ENCODE measurements at places on chromosomes 3 and 15.
A peak's percentile ranks its signal among the peaks of the same experiment; 100 is the strongest.

- no peak for DNase-seq
Measured at GRCh38 chr3:50316657-50317242, 5.8 kb downstream of the HYAL2 start.

GRCh38 chr3:73137736-73138403 is 76.4 kb downstream of the EBLN2 start:
- DNase-seq, result no peak

GRCh38 chr15:57322602-57323250 is 53.6 kb upstream of the CGNL1 start:
- no peak for DNase-seq

- DNase-seq, result no peak
Measured at GRCh38 chr3:81716870-81717509, 44.5 kb downstream of the GBE1 start.

DNA sequence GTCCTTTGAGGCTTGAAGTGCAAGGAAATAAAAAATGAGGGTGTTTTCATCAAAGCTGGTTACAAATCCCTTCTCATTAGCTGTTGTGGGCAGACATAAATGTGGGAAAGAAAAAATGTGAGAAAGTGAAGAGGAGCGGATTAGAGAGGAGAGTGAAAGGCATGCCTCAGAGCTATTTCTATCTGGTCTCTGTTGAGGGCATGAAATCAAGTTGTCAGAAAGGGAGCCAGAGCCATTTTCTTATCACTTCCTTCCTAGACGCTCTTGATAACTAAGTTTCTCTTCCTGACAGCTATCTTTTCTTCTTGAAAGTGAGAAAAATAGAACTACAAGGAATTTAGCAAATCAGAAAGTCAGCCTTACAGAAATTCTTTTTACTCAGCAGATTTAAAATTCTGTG is 20.8 kb upstream of the CAPN3 start:
- DNase-seq, result no peak

- no peak for DNase-seq
Measured at GRCh38 chr15:40130118-40130517, 21.4 kb upstream of the BMF start.

GRCh38 chr3:8875836-8876235 is 87.4 kb downstream of the RAD18 start:
- DNase-seq, result no peak

DNA sequence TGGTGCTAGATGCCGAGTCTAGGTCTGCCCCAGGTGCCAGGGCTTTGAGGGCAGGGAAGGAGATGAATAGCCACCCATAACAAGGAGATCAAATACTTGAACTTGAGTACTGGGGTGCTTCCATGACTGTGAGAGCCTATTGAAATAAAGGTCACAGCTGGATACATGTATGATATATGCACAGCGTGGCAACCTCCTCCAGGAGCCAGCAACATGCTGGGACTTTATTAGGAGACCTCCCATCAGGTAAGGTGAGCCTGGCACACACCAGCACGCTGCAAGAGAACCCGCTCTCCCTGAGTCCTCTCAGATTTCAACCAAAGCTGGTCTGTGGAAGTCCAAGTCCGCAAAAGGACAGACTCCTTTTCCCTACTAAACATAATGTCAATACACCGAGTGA is 10.5 kb upstream of the HES1 start:
- DNase-seq, result no peak

DNA sequence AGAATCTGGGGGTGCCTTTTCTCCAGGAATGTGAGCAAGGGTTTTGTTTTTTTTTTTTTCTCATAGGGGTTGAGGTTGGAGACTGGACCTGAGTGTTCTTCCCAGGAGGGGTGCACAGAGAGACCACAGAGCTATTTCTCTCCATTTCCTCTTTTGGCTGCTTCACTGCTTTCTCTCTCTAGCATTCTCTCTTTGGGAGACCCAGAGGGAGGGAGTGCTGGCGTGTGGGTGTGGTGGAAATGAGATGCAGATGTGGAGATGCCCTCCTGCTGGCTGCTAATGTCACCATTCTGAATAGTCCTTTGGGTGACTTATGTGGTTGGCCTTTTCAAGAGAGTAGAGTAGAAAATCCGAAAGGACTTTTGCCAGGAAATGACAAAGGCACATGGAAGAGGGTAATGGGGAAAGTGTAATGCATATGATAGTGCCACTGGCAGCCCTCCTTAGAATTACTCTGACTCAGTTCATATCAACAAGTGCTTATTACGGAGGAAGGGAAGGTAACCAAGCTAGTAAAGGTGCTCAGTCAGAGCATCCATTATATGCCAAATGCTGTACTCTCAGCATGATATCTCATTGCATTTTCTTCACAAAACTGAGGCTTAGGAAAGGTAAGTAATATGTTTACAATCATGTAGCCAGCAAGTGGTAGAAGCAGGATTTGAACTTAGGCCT is 1.9 kb downstream of the SYN2 start:
- DNase-seq, result no peak

GRCh38 chr3:73868688-73869315 is 244.1 kb upstream of the PDZRN3 start:
- DNase-seq, result no peak

GRCh38 chr3:13801361-13802204 is 78.3 kb downstream of the WNT7A start:
- DNase-seq, result peak; percentile 24
